ENCODE measurements at places on chromosomes 6 and 20. TPM values are rescaled to one million over a fixed set of nuclear protein-coding genes. Genes with fewer than 3 reads are reported as not detected.

The OR2H1 gene
- not detected for total RNA-seq

DNA sequence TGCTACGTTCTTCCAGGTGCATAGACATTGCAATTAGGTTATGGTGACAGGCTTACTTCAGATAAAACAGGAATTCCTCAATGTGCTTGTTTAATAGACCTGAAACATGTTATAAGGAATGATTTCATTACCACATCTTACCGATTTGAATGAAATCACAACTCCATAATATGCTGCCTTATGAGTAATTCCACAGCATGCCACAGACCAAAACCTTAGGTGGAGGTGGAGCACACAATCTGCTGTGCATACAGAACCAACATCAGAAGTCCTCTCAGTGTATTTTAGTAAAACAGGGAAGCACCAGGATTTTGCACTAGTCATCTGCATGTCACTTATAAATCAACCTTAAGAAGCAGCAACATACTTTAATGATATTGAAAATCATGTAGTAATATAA lies 148.9 kb upstream of the TSHZ2 start:
- no peak for DNase-seq
- no peaks in the 10 kb centered on the region for H3K36me3 ChIP-seq
- H3K4me1 ChIP-seq = no peaks in the 10 kb centered on the region
- H3K27me3 ChIP-seq = no peaks in the 10 kb centered on the region
- no peak overlapping the region for H3K4me3 ChIP-seq

DNA sequence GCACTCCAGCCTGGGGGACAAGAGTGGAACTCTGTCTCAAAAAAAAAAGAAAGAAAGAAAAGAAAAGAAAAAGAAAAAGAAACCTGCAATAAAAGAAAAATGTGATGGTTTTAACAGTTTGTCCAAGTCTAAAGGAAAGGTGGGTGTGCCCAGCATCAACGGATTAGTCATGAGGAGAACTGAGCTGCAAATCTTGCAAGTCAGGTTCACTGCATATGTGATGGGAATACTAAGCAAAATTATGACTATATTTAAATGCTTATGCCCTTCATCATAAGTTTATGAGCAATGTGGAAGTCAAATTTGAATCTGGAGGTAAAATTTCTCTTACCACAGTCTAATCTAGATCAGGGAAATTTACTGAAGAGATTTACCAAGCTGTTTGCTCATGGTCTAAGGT lies 13.1 kb upstream of the CDK19 start:
- no peak for DNase-seq
- H3K27ac ChIP-seq = no peak overlapping the region
- peaks cover 5% of the 10 kb centered on the region for H3K36me3 ChIP-seq
- no peaks in the 10 kb centered on the region for H3K4me1 ChIP-seq
- no peaks in the 10 kb centered on the region for H3K27me3 ChIP-seq
- H3K4me3 ChIP-seq = no peak overlapping the region

DNA sequence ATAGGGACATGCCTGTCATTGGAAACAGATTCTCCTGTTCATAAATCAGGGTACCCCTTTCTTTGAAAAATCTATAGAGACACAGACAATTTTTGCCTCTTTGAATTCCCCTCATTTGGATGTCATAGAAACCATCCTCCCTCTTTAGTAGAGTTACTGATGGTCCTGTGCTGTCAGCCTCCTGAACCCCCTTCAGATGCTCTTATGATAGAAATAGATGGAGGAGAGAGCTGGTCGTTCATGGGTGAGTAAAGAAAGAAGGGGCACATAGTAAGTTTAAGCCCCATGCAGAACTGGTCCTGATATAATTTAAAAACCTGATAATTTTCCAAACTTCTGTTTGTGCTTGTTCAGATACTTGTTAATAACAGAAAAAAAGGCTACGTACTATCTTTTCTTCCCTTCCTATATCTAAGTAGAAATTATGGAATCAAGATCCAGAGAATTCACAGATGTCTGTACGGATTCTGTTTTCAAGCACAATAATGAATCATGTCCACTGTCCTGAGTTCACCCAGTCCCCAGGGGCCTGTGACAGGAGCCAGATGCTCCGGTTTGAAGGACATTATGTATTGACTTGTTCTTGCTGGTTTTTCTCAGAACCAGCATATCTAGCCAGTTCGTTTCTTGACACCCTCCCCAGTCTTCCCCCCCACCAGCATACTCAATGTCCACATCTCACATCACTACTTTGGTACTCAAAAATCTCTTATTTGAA lies 78.1 kb downstream of the NCOA7 start:
- no peak overlapping the region for H3K27ac ChIP-seq
- no peaks in the 10 kb centered on the region for H3K36me3 ChIP-seq
- H3K4me1 ChIP-seq = peaks cover 36% of the 10 kb centered on the region
- no peak overlapping the region for H3K4me3 ChIP-seq
- no peak for DNase-seq

DNA sequence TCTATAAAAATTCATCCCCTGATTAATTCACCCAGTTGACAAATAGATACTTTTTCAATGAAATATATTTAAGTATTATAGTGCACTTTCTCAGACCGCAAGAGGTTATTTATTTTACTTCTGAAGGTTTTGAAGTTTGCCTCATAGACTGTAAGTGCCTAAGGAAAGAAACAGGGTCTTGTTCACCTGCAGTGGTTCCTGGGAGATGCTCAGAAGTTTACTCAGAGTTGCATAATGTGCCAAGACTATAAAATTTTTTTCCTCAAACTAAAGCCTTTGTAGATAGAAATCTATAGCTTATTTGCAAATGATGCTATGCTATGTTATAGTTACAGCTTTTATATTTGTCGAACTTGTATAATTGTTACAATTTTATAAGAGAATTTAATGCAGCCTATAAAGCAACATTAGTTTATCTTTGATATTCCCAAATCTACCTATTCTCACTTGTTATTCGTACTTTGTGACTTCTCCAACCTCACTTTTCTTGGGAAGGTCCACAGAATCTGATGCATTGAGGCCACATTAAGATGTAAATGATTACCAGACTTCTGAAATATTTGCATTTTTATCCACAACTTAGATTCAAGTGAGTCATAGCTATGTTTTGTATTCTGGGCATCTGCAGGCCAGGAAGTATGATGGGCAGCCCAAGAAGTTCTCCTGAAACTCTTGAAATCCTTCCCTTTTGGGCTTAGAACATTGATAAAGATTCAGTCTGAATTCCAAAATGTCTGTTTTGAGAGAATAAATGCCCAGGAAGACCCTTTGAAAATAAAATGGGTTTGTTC lies 35.7 kb downstream of the KCNQ5 start:
- H3K27ac ChIP-seq = no peak overlapping the region
- H3K4me1 ChIP-seq = no peaks in the 10 kb centered on the region
- H3K36me3 ChIP-seq = no peaks in the 10 kb centered on the region

GRCh38 chr6:165845493-165845892 lies 182.5 kb upstream of the PDE10A start:
- H3K4me1 ChIP-seq = peaks cover 18% of the 10 kb centered on the region
- H3K4me3 ChIP-seq = no peak overlapping the region
- peaks cover 6% of the 10 kb centered on the region for H3K36me3 ChIP-seq
- no peak for DNase-seq
- H3K27ac ChIP-seq = no peak overlapping the region
- peaks cover 1% of the 10 kb centered on the region for H3K27me3 ChIP-seq

DNA sequence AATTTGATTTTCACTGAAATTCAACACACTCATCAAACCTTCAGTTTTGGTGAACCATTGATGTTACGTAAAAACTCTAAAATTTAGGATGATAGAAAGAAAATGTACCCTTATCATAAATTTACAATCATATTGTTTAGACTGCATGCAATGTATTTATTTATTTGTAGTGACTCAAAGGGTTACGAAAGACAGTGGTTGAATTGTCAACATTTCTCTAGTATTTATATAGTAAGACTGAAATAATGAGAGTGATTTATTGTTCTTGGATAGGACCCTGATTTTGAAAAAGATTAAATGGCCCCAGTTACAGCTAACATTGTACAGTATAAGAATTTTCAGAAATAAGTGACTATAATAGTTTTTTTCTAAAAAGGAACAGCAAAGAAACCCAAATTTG lies 591.5 kb downstream of the RFPL4B start:
- H3K27me3 ChIP-seq = no peaks in the 10 kb centered on the region
- H3K27ac ChIP-seq = no peak overlapping the region
- H3K4me3 ChIP-seq = no peak overlapping the region
- H3K4me1 ChIP-seq = no peaks in the 10 kb centered on the region

DNA sequence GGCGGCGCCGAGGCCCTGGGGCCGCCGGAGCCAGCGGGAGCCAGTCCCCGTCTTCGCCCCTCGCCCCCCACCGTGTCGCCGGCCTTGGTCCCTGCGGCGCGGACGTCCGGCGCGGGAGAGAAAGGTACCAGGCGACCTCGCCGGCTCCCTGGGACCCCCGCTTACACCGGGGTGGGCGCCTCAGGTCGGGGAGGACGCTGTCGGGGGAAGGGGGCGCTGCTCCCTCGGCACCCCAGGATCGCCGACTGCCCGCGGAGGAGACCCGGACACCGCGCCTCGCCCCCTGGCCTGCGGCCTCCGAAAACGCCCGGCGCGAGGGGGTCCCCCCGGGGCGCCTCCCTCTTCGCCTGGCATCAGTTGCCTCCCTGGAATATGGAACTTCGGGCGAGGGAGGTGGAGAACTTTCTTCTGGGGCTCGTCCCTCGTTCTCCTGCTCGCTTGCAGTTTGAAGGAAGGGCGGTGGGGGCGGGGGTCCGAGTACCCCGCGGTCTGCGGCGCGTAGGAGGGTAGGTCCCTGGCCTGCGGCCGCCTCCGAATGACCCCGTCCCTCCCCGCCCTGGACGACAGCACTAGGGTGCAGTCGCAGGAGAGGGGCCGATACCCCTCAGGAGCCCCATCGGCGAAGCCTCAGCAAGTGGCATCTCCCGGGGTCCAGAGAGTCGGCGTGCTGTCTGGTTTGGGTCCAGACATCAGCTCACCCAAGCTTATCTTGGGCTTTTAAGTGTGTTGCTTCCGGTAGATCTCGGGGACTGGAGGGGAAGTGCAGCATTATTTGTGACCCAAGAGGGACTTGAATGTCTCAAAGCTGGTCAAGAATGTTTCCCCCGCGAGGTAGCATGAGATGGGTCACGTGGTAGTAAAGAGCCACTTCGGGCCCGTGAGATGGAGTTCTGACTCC lies 549 bp downstream of the ANKRD6 start:
- peaks cover 17% of the 10 kb centered on the region for H3K4me1 ChIP-seq
- H3K27me3 ChIP-seq = peaks cover 4% of the 10 kb centered on the region
- peak; percentile 30 for DNase-seq
- H3K27ac ChIP-seq = no peak overlapping the region
- peak overlapping the region; percentile 77 for H3K4me3 ChIP-seq

DNA sequence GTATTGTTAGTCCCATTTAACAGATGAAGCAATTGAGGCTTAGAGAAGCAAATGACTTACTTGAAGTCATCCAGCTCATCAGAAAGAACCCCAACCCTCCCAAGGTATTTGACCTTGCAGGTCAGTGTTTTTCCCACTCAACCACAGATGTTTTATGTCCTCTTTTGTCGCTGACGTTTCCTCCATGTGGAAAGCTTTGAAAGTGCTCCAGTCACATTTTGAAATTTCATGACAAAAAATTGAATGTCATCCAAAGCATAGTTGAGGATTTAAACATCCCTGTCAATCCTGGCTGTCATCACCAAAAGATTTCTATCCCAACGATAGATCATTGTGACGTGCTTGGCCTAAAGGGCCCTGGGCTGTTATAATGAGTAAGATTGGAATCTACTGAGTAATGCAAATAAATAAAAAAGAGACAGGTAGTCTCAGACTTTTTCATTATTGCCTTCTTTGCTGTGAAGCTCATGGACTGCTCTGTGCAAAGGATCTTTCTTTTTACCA lies 102.7 kb downstream of the TSHZ2 start:
- H3K27ac ChIP-seq = no peak overlapping the region
- no peaks in the 10 kb centered on the region for H3K4me1 ChIP-seq
- DNase-seq = no peak
- no peak overlapping the region for H3K4me3 ChIP-seq

Measured in Calu3 (cell line).